Right ventricle myocardium inferior (tissue), 1 donor: ENCODE measurements at places on chromosomes 1 and 21.

GRCh38 chr21:25422610-25423608 lies 184.4 kb downstream of the MRPL39 start:
- no peak for DNase-seq

- peak; percentile 62 for DNase-seq
Measured at GRCh38 chr1:227929751-227930472, 17.8 kb downstream of the WNT9A start.

- no peak for DNase-seq
Measured at GRCh38 chr1:70902211-70902610, 145.4 kb downstream of the PTGER3 start.

DNA sequence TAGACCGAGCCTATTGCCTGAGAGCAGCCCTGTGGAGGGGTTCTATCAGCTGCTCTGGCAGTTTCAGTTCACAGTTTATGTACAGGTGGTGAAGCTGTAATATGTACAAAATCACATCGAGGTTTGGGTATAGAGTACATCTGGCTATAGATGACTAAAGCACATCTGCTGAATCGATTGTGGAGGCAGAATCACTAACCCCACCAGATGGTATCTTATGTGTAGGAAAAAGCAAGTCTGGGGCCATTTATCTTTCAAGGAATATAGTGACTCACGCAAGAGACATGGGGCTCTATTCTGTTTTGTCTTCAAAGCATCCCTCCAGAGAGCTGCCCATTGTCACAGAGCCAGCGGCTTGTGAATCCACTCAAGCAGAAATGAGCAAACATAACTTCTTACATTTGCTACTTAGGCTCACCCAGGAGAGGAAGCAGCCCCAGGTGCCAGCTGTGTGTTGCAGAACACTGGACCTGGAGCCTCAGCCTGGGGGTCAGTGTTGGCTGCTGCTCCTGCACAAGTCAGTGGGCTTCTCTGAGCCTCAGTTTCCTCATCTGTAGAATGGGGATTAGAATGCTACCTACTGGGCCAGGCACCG lies 21.3 kb downstream of the MIIP start:
- DNase-seq, result no peak

- DNase-seq, result no peak
Measured at GRCh38 chr1:118201524-118201923, 16.5 kb upstream of the SPAG17 start.

- DNase-seq, result no peak
Measured at GRCh38 chr1:108089477-108089876, 110.7 kb downstream of the SLC25A24 start.

DNA sequence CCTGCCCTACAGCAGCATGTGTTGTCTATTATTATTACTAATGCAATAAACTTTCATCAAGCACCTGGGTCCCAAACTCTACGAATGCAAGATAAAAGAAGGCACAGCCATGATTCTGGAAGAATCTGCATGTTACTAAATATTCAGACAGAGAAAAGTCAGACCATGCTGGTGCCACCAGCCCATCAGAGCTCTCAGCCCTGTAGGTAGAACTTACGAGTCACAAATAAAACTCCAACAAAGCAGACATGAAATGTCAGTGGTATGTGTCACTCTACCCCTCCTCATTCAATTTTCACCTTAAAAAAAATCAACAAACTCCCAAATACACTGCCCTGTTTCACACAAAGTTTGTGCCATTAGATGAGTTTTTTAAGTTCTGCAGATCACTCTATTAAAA lies 62.4 kb upstream of the TIAM1 start:
- no peak for DNase-seq

DNA sequence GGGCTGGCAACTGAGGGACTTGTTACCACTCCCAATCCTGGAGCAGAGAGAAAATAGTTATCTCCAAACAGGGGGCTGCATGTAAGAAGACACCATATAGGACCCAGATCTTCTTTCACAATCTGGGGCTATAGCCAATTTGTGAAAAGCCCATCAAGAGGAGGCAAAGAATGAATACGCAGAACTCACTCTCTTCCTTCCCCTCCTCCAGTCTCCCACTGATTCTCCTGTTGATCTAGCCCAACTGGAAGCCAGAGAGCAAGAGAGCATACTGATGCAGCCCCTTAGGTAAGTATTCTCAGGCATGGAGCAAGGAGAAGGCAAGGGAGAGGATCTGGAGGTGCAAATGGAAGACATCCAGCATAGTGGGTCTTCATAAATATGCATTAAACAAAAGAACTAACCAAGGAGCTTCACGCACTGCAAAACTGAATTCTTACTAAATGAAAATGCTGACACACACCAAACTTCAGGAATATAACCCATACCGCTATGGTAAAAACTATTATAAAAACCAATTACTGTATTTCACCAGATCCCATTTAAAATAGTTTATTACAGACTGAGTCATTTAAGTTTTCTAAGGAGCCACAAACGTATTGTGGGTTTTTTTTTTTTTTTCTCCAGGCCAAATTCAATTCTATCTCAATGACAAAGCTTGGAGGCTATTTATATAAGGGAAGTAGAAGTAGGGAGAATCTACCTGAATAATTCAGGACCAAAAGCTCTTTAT lies 15.5 kb upstream of the HMGB4 start:
- no peak for DNase-seq

- no peak for DNase-seq
Measured at GRCh38 chr21:17461014-17461413, 51.8 kb upstream of the CXADR start.

- DNase-seq, result no peak
Measured at GRCh38 chr1:220982686-220983085, 103.4 kb downstream of the HLX start.

DNA sequence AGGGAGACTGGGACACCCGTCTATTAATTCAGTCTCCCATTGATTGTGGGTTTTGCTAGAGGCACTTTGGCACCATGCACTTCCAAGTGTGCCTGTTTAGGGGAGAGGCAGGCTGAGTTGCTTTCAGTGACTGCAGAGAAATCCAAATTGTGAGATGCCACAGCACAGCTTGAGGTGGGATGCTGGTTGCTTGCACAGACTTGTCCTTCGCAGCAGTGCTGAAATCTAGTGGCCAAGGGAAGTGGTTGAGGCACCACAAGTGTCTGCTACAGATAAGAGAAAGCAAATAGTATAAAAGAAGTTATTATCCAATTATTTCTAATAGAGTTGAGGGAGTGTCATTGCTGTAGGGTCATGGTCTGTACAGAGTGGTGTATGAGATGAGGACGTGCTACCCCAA lies 40.0 kb upstream of the APP start:
- no peak for DNase-seq

DNA sequence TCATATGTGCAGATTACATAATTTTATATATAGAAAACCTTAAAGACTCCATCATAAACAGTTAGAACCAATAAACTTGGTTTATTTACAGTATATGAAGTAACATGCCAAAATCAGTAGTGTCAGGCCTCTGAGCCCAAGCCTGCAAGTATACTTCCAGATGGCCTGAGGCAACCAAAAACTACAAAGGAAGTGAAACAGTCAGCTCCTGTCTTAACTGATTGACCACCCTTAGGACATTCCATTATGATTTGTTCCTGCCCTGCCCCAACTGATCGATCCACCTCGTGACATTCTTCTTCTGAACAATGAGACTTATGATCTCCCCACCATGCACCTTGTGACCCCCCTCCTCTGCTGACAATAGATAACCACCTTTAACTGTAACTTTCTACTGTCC lies 630.3 kb downstream of the AMY1C start:
- no peak for DNase-seq

- DNase-seq, result no peak
Measured at GRCh38 chr1:23719162-23719820, 24.0 kb upstream of the ELOA start.

DNA sequence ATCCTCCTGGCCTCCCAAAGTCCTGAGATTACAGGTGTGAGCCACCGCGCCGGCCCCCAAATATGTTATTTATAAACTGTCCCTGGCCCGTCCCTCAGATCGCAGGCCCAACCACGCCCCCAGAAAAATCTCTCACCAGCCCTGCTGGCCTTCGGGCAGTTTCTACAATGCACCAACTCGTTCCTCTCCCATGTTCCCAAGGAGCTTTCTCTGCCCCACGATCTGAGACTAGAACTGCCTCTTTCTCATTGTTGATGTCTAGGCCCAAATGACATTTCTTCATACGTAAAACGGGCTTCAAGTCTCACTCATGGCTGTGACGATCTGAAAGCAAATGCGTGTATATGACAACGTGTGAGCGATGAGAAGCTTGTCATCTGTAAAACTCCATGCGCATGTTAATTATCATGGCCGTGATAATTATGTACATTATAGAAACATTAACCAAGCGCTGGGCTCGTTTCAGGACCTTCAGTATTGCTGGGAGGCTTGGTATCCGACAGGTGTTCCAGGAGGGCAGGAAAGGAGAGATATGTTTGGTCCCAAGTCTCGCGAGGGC lies 748 bp upstream of the NIPAL3 start:
- no peak for DNase-seq

DNA sequence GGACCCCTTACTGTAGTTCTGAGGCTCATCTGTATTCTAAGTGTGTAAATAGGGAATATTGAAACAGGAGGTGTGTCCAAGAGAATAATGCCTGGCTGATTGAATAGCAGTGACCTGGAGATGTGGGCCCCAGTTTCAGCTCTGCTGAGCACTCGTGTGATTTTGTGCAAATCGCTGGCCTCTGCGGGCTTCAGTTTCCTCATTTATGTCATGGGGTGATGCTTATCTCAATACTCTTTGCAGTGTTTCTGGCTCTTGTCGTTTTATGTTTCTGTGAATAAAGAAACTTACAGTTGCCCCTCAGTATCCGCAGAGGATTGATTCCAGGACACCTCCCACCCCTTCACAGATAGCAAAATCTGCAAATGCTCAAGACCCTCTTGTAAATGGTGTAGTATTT lies 5.0 kb downstream of the COG2 start:
- DNase-seq, result no peak

GRCh38 chr21:34042735-34043134 lies 30.6 kb upstream of the MRPS6 start:
- DNase-seq, result no peak

DNA sequence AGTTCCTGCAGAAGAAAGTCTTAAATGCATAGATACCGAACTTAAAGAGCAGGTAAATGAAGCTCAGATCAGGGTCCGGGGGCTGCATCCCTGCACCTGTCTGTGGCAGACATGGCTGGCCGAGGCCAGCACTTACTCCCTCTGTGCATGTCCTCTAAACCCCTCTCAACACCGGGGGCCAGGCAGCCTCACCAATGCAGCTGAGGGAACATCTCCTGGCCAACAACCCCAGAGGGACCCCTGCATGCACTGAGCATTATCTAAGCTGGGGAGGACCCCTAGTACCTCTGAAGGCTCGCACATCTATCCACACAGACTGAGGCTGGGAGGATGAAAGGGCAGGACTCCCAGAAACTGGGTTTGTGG lies 18.4 kb downstream of the TTC34 start:
- no peak for DNase-seq

GRCh38 chr21:22200378-22201092 lies 1202.3 kb downstream of the NCAM2 start:
- DNase-seq, result no peak

- no peak for DNase-seq
Measured at GRCh38 chr1:81197591-81197990, 603.1 kb upstream of the ADGRL2 start.

- no peak for DNase-seq
Measured at GRCh38 chr21:38490411-38491020, 7.8 kb downstream of the ERG start.

DNA sequence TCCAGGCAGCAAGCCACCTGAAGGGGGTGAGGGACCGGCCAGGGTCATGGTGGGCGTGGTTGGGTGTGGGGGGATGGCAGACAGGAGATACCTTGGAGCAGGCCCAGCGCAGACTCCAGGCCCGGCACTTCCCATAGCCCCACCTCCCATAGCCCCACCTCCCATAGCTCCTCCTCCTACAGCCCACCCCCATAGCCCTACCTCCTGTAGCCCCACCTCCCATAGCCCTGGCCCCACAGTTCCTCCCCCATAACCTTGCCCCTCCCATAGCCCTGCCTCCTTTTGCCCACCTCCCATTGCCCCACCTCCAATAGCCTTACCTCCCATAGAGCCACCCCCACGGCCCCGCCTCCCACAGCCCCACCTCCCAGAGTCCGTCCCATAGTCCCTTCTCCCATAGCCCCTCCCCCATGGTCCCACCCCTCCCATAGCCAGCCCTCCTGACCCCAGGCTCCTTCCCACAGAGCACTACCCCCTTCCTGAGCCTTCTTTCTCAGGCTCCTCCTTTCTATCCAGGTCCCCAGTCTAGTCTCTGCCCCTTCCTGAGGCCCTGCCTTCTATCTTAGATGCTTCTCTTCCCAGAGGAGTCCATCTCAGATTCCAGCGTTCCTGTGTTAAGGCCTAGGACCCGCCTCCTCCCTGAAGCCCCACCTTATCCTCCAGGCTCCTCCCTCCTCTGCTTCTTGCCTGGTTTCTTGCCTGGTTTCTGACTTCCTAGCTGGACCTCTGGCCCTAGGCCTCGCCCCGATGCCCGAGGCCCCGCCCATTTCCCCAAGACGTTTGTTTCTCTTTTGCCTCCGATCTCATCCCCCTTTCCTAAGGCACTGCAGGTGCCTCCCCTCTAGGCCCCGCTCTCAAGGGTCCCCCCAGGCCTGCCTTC lies 46.8 kb downstream of the PTPRU start:
- no peak for DNase-seq

DNA sequence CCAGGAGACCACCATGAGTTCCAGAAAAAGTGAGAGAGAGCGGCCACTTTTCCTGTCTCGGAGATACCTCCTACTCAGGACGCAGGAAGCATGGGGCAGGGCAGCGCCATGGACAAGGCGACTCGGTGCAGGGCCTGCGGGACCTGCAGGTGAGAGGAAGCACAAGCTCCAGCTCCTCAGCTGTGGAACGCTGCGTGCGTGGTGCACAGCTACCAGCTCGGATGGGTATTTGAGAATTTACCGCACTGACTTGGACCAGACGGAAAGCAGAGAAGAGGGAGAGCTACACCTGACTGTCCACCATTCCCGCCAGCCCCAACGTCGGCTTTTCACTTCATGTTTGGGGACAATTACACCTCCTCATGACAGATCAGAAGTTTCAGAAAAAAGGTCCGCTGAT lies 8.2 kb upstream of the CDK11A start:
- DNase-seq, result no peak

GRCh38 chr21:39568361-39568760 lies 44.4 kb upstream of the B3GALT5 start:
- no peak for DNase-seq

GRCh38 chr1:180112984-180113647 lies 41.6 kb upstream of the QSOX1 start:
- no peak for DNase-seq

- DNase-seq, result no peak
Measured at GRCh38 chr21:44854391-44854663, 19.2 kb downstream of the PTTG1IP start.

- no peak for DNase-seq
Measured at GRCh38 chr1:40384413-40384762, 10.9 kb downstream of the SMAP2 start.

DNA sequence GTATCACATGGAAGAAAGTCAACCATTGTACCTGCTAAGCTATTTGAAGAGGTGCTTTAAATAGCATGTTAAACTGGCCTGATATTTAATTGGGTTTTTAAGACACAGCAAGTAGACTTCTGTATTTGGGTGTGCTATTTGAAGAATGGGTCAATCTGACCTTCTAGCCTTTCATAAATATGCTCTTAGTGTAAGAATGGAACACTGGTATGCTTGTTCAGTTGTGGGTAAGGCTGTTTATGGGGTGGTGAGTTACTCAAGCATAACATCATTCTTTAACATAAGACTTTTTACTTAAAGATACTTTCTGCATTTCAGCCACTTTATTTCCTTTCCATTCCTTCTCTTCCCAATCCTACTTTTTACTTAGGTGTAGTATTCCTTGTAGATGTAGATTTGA lies 21.4 kb downstream of the AHCYL1 start:
- no peak for DNase-seq
